ENCODE measurements at places on chromosomes 7 and 10.
A peak's percentile ranks its signal among the peaks of the same experiment; 100 is the strongest.

DNA sequence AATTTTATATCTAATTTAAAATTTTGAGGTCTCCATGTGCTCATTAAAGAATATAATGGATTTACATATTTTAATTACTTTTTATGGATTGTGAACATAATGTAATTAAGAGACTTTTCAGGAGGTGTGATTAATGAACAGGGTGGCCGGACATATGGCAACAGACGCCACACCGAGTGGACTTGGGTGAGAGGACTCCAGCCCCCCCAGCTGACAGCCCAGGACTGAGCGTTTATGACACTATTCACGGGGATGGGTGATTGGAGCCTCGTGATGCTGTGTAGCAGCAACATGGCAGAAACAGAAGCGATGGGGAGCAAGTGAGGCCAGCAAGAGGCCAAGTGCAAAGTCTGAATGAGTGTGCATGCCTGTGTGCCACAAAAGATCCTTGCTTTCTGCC, 1176.9 kb downstream of the TYW1 start:
- no peak for DNase-seq

- no peak for DNase-seq
Observed at GRCh38 chr10:16231734-16232435, 204.9 kb upstream of the PTER start.

- no peak for DNase-seq
Observed at GRCh38 chr7:122975341-122975740, 20.2 kb downstream of the TAS2R16 start.

GRCh38 chr10:44696496-44696895, 214.6 kb upstream of the TMEM72 start:
- DNase-seq, result no peak

DNA sequence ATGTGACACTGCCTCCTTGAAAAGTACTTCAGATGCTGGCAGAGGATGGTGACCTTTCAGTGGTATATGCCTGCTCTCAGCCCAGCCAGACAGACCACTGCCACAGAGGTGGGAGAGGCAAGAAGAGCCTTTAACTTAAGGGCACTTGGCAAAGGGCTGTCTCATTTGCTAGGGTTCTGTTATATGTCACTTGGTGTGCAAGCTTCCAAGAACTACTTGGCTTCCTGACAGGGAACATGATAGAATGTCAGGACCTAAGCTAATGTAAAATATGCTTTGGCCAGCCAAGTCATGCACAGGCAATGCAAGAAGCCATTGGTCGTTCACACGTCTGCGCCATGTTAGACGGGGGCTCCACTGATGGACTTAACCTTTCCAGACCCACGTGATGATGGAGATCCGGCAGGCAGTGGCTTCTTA, 54.7 kb downstream of the RBM20 start:
- DNase-seq, result no peak

- no peak for DNase-seq
Observed at GRCh38 chr7:88546808-88547207, 212.7 kb upstream of the ZNF804B start.

DNA sequence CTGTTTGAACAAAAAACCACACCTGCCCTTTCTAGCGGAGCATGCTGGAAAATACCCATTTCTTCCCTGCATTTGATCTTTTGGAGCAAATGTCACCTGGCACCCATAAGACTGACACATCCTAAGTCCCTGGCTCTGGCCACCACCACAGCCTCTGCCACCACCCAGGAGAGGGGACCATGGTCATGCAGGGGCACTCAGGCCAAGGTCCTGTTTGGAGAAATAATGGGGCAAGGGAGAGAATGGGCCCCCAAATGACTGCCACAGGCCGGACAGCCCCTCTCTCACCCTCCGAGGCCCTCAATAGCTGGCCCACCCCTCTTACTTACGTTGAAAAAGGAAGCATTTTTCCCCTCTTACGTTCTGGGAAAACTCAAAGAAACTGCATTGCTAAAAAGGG, 35.4 kb downstream of the RGS10 start:
- no peak for DNase-seq

GRCh38 chr7:132123773-132124172, 452.5 kb downstream of the PLXNA4 start:
- DNase-seq, result no peak

DNA sequence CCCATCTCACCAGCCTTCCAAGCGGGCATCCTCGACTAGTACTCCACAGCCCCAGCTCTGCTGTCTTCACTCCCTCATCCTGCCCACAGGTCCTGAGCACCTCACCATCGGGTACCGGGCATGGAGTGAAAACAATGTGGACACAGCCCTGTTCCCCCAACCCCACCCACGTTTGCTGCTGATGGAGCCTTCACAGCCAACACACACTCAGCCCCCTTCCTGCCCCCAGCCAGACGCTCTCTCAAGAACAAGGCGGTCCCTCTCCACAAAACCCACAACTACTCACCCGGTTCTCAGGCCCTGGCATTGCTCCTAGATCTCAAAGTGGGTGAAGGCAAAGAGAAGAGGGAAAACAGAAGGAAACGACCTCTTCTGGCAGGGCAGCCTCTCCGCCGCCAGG, 56.1 kb downstream of the SLIT1 start:
- DNase-seq, result no peak

GRCh38 chr10:108787932-108788331, 1135.4 kb downstream of the XPNPEP1 start:
- no peak for DNase-seq

- no peak for DNase-seq
Observed at GRCh38 chr10:117830205-117830604, 216.5 kb downstream of the RAB11FIP2 start.

DNA sequence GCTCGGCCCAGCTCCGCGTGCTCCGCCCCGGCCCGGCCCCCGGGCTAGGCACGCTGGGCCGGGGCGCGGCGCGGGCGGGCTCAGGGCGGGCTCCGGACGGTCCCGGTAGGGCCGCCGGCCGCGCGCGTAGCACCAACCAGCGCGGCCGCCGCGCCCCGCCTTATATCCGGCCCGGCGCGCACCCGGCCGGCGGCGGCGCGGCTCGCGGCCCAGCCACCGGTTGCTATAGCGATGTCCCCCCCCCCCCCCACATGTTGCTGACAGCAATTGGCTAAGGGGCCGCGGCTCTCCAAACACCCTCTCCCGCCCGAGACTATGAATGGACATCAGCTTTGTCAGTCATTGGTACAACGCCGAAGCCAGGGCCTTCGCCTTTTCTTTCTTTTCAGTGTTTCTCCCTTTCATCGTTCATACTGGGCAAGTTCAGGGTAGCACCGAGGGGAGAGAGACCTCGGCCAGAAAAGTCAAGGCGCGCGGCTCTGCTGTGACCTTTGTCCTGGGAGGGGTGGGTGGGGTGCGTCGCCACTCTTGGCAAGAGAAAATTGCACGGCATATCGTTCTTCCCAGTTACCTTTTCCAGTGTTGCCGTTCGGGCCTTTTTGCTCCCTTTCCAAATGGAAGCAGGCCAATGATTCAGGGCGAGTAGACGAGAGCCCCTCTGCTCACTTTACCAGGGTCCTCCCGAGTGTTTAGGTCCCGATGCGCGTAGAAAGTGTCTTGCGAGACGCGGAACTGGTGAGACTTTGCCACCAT, 354.2 kb downstream of the DNAJB6 start:
- peak; percentile 63 for DNase-seq

DNA sequence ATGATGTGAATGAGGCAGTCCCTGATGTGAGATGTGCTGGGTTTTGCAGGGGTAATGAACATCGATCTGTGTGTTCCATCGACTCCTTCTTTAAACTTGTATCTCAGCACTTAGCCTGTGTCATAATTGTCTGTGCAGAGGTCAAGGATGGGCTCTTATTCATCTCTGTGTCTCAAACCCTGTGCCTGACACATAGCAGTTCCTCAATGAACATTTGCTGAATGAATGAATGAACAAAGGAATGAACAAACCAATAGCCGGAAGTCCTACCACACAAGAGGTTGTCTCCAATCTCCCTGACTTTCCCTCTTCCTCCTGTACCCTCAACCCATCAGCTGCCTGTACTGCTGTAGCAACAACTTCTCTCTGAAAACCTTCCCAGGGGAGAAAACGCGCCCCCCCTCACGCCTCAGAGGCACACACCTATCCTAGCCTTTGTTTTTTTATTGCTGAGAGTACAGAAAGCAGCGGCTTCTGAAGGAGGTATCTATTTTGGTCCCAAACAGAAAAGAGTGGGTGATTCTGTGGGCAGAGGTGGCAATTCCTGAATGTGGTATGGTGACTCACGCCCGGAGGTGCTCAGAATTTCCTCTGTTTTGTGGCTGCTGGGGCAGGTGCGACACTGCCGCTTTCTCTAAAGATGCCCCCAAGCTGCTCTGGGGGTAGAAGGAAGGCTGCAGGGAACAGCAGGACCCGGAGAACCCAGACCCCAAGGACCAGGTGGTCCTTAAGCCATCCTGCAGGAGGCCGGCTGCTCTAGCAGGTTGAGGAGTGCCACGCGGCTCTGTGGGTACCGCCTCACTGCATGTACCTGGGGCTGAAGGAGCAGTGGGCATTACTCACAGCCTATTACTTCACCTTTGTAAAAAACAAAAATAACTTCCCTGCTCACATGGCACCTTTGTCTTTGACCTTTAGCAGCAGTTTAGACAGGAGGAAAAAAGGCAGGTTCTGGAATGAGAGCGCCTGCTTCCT, 9.6 kb downstream of the IL2RA start:
- DNase-seq, result no peak

DNA sequence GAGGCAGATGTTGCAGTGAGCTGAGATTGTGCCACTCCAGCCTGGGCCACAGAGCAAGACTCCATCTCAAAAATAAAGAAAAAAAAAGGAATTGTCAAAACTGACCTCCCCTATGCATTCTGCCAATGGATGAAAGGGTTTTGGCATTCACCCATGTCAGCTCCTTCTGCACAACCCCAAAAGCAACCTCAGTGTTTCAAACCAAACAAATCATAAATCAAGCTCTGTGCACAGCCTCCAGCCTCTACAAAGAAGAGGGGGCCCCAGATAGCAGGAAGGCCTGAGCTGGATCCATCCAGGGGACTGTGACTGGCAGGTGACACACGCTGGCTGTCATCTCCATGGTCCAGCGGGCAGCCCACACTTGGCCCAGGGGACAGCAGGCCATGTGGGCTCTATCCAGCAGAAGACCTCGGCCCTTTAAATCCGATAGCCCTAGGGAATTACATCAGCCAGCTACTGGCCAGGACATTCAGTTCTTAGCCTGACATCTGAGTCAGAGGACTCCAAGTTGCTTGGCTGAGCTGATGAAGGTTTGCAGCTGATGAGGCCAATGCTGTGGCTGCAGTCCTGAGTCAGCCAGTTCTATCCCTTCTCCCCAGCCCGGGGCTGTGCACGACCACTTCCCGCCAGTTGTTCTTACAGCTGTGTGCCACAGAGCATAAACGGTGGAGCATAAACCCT, 52.0 kb upstream of the FIGNL1 start:
- DNase-seq, result no peak

DNA sequence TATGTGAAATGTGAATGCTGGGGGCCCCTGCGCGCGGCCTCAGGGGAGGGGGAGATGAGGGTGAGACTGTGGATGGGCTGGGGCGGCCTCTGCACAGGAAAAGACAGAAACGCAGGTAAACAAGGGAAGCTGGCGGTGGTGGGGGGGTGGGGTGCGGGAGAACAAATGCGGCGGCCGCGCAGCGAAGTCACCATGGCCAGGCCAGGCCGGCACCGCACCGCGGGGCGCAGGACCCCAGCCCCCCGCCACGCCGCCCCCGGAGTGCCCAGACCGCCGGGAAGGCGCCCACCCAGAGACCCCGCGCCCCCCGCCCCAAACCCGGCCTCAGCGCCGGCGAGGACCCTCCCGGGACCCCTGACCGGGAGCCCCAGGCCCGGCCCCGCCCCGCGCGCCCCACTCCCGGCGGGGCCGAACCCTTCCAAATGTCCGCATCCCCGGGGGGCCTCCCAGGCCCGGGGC, 14.5 kb upstream of the DNAAF5 start:
- no peak for DNase-seq

- DNase-seq, result no peak
Observed at GRCh38 chr10:125080984-125081383, 79.4 kb downstream of the CTBP2 start.

DNA sequence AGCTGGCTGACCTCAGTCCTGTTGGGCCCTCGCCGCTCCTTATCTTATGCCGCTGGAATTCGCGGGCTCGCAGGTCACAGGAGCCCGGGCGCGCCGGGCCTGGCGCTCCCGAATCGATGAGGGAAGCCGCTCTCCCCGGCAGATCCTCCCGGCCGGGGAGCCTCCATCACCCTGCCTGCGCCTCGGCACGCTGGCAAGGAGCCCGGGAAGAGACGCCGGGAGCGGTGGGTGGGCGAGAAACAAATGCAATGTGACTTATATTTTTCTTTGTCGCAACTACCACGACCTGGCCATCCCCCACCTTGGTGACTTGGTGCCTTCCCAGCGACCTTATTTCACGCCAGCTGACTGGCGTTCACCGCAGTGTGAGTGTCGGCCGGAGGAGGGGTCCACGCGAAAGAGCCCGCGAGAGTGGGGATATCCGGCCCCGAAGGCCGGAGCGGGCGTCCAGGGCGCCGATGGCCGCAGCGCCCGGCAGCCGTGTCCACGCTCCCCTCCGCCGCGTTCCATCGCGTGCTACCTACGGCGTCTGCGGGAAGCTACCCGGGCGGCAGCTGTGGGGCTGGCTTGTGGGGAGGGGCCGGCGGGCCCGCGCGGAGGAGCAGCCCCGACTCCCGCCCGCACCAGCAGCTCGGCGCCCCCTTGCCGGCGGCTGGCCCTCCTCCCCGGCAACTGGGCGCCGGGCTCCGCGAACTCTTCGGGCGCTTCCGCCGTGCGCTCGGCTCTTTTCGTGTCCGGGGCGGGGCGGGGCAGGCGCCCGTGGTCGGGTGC, 494 bp upstream of the BMPR1A start:
- DNase-seq, result peak; percentile 52

GRCh38 chr10:99917963-99918825, 91.6 kb downstream of the DNMBP start:
- peak; percentile 52 for DNase-seq

- no peak for DNase-seq
Observed at GRCh38 chr7:24764011-24764410, 6.7 kb upstream of the GSDME start.

GRCh38 chr7:158164101-158165095, 423.2 kb downstream of the PTPRN2 start:
- no peak for DNase-seq

- no peak for DNase-seq
Observed at GRCh38 chr10:76878514-76878913, 759.1 kb downstream of the KCNMA1 start.

DNA sequence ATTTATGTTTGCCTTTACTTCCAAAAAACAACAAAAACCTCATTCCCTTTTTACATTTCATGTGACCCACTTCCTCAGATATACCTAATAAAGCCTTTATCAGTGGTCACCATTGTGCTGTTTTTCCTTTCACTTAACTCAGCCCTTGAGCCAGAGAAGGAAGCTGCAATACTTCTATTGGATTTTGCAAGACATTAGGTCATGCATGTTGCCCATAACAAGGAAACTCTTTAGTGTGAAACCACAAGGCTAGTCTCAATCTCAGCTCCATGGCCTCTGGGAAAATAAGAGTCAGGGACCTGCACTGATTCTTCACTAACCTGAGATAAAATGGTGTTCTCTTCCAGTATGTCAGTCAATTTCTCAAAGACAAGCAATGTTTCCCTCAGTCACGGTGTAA, 27.8 kb downstream of the STEAP4 start:
- no peak for DNase-seq

- no peak for DNase-seq
Observed at GRCh38 chr7:19690736-19691135, 18.1 kb downstream of the POLR1F start.

Measured in neural crest cell (in vitro differentiated cells).